NCI-H524 (cell line): ENCODE measurements at places on chromosomes 1 and 21.

DNA sequence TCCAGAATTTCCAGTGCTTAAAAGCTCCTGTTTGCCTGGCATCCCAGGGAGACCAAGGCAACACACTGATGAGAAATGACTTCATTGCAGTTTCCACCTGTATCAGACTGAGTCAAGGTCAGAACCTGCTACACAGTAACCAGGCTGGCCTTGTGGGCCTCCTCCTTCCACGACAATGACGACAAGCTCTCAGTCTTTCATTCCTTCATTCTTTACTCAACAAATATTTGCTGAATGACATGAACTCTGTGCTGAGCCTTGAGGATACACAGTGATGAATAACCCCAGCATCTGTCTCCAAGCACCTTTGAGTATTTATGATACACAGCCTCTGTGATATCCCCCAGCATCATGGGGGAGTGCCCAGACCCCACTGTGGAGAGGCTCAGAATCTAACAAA, 8.9 kb upstream of the LCE5A start:
- no peak for DNase-seq

GRCh38 chr1:233790662-233791371, 113.7 kb upstream of the SLC35F3 start:
- peak; percentile 44 for DNase-seq

DNA sequence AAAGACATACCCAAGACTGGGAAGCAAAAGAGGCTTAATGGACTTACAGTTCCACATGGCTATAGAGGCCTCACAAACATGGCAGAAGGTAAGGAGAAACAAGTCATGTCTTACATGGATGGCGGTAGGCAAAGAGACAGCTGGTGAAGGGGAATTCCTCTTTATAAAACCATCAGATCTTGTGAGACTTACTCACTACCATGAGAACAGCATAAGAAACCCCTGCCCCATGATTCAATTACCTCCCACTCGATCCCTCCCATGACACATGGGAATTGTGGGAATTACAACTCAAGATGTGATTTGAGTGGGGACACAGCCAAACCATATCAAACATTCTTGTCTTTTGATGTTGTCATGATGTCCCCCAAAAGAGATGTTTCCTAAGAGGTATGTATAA, 103.3 kb downstream of the DUSP10 start:
- DNase-seq = no peak

GRCh38 chr1:116879478-116880133, 30.1 kb upstream of the PTGFRN start:
- peak; percentile 56 for DNase-seq

- DNase-seq = no peak
Observed at GRCh38 chr1:20477348-20478056, 8.5 kb downstream of the CAMK2N1 start.

DNA sequence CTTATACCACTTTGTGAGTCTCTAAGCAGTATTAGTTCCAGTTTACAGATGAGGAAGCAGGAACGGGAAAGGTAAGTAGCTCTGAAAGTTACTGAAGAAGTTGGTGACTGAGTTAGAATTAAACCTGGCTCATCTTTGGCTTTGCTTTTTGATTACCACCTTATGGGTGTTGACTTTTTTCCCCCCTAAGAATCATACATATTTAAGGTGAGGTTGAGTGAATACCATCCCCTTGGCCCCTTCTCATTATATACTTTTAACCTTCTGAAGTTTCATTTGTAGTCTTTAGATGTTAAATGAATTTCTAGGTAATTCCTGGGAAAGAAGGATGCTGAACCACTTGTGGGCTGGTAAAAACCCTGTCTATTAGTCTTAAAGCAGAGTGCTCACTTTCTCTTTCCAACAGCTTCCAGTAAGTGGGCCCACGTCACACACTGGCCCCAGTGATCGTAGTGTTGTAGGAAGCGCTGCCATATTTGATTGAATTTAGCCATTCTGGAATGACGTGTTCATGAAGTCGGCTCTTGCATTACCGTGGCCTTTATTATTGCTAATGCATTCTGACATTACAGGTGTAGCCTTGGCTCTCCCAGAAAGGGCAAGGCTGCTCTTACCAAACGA, 46.9 kb downstream of the PEX14 start:
- no peak for DNase-seq
